Amniotic stem cell (primary cell): ENCODE measurements at places on chromosomes 6 and 20.

DNA sequence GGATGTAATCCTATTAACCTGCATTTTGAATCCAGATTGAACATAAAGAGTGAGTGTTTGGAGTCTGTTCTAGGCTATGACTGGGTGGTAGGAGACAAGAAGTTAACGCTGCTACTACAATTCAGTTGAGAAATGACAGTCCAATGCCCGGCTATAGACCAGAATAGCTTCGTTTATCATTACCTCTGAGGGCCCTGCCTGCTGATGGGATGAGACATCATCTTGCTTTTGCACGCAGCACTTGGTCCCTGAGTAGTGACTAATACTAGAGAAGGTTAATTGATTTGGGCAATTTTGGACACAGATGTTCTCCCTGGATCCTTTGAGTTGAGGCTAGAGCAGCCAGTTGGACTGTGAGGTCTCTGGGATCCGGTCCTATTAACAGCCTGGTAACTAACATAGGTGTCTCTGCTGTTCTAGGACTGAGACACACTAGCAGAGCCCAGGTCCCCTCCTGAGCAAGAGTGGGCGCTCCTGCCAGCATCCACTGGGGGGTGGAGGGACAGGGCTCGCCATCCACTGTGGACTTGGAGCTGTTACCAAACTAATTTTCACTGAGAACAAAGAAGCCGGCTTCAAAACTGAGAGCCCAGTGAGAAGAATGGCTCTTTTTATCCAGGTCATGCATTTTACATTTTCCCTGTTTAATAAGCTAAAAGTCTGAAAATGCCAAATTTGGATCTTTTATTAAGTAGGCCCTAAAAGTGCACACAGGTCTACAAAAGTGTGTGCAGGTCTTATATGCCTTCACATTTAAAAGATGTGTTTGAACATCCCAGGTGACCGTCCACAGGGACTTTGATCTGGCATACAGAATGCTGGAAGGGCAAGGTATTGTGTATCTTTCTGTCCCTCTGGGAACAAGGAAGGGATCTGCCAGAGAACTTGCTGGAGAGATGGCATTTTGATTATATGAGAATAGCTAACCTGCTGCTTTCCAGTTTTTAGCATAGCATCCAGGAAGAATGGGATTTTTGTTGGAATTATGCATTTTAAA, 212.5 kb downstream of the CDH4 start:
- no peak for DNase-seq

DNA sequence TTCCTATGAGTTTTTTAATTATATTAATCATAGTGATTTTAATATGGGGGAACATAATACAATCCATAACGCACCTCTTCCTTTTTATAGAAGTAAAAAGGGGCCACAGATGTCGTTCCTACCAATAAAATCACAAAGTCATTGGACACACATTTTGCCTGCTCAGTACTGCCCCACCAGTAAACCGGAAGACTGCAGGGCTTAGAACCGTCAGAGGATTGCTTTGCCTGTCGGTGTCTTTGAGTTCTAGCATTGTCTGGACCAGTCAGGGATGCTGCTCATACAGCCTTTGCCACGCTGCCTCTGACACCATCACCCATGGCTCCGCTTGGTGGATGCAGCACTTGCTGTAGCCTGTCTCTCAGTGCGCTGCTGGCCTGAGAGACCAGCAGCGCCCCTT, 853.6 kb downstream of the C6orf118 start:
- DNase-seq, result no peak

DNA sequence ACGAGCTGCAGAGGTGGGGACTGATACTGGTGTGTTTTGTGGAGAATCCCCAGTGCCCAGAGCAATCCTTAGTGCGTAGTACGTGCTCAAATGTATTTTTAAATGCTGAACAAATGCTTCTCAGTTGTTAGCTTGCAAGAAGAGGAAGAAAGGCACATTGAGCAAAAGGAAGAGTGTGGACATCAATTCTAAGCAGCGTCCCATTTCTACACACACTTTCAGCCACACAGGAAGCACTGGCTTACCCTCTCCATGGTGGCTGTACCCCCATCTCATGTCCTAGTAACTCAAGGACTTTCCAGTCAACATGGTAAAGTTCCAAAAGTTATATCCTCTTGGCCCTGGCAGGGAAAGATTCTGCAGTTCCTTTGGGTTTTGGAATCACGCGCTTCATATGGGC, 98.8 kb upstream of the NXT1 start:
- DNase-seq, result no peak

DNA sequence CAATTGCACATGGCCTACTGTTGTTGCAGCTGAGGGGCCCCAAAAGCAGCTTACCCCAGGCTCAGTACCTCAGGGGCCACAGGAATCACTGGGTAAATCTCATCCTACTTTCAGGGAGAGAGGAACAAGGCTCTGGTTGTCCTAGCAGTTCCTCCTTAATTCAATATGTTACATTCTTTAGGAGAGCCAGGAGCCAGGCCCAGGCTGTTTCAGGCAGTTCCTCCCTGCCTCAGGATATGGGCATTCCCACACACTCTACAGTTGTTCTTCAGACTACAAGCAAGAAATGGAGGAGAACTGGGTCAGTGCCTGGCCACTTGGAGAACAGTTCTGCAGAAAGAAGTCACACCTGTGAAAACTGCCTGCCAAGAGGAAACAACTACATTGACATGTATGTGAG, 9.6 kb upstream of the BTN3A2 start:
- DNase-seq, result no peak

DNA sequence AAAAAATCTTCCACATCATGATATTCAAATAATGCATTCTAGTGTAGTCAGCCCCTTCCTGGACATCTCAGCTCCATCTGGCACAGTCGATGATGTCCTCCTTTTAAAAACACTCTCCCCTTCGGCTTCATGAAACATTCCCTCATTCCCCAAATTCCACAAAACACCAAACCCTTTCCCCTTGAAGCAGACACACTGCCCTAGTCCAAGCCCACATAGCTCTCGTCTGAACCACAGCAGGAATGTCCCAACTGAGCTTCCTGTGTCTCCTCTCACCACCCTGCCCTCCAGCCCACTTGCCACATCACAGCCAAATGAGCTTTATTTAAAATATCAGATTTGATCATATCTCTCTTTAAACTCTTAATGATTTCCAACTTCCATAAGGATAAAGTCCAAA, 106.4 kb upstream of the CARMIL1 start:
- DNase-seq, result peak; percentile 77

DNA sequence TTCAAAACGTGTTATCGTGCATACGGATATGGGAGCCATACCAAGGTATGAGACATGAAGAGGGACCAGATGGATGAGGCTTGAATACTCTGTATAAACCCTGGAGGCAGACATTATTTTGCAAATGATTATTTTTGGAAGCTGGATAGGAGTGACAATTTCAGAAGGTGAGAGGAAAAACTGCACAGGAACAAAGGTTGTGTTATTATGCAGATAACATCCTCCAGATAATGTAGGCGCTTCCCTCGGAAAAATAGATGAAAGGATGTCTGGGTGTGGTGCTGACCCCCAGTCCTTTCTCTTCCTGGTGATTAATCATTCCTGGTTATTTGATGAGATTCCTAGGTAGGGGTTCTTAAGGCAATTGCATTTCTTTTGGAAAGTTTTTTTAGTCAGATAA, 36.4 kb upstream of the CD83 start:
- DNase-seq, result no peak

- no peak for DNase-seq
Observed at GRCh38 chr6:156413154-156413553, 364.0 kb upstream of the ARID1B start.

DNA sequence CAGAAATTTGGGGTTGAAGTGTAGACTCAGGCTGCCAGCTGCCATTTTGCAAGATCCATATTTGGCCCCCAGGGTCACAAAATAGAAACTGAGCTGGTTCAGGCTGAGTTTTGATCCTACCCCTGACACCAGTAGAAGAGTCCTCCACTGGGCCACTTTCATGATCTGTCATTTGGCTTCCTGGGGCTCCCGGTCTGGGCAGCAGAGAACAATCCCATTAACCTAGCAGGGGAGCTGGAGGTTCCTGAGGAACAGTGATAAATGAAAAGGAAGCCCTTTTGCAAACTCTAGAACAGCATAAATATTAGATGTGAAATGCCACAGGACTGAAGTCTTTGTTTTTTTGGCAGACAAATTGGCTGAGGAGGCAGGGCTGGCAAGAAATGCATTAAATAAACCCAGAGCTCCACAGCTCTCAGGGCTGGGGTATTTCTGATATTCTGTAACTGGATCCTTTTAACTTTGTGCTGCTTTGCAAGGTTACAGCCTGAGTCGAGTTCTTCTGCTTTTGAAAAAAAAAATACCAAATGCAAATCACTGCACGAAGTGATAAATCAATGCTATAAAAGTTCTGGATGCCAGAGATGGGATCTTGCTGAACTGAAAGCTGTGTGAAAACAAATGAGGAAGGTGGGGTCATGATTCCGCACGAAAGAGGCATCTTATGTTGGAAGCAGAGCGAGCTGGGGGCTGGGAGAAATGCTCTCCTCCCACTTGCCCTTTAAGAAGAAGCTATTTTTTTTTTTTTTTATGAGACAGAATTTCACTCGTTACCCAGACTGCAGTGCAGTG, 64.4 kb downstream of the SULF2 start:
- DNase-seq, result no peak

DNA sequence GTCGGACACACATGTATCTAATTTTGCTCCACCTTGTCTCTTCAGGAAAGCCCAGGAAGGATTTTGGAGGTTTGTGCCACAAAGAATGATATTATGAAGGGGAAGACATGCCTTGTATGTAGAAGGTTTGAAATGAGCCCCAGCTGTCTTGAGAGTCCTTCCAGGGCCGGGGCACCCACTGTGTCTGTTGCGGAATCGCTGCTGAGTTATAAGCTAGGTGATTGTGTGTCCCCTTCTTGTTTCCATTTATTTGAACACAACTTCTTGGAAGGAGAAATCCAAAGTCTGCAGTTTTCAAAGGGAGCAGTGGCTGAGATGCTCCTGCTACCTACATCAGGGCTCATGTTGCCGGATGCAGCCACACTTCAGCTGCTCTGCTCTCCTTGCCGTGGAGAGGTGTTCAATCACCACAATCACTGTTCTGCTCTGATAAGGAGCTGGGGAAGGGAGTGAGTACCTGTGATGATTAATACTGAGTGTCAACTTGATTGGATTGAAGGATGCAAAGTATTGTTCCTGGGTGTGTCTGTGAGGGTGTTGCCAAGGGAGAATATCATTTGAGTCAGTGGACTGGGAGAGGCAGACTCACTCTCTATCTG, 828.6 kb downstream of the QKI start:
- no peak for DNase-seq

- DNase-seq, result no peak
Observed at GRCh38 chr20:32752458-32753250, 9.4 kb upstream of the COMMD7 start.

DNA sequence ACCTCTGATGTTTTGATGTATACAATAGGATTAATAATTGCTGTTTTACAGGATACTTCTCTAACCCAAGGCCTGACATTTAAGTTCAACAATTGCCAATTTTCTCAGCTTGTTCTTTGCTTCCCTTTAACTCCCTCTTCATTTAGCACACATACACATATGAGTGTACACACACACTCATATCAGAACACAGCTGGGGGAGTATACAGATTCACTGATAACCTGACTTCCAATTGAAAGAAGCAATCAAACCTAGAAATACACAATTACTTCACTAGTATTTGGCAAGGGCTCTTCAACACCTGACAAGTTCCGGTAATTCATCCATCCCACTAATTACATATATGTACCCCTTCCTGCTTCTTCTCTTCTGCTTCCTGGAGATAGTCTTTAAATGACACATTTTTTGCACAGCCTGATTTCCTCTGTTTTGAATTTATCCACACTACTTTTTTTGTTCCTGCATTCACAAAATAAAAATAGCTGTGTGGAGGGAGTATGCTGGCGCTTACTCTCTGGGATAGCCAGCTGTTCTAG, 11.2 kb downstream of the UST start:
- DNase-seq, result no peak

DNA sequence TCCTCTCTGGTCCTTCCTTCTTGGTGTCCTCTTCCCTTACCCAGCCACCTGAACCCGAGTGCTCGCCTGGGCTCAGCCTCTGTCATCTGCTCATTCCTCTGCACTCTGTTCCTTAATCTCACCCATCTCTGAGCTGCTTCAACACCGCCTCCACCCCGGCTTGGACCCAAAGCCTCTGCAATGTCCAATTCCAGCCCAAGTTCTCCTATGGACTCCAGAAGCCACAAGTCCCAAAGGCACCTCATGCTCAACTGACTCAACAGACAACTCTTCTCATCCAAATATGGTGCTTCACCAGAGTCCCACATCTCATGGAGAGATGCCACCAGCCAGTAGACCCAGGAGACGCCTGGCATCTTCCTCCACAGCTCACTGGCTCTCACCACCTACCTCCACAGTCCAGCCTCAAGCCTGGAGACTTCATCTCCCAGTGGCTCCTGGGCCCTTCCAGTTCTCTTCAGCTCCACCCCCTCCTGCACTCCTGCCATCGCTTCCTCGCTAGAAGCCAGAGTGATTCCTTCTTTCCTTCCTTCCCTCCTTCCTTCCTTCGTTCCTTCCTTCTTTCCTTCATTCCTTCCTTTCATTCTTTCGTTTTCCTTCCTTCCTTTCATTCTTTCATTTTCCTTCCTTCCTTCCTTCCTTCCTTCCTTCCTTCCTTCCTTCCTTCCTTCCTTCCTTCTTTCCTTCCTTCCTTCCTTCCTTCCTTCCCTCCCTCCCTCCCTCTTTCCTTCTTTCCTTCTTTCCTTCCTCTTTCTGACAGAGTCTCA, 40.9 kb upstream of the NNAT start:
- DNase-seq, result no peak

GRCh38 chr6:36999751-37000125, 5.7 kb upstream of the FGD2 start:
- no peak for DNase-seq

DNA sequence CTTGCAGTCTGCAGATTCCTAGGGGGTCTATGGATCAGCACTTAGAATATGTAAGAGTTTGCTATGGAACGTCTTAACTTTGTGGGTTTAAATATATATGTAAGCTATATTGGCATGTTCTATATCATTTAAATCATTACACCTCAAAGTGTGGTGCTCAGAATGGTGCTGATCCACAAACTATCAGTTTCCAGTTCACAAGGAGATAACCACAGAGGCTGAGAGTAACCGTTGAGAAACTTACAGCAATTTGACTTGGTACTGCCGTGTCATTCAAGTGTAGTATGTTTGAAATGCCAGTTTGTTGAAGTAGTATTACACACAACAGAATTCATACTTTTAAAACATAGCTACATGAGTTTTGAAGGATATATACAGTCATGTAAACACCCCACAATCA, 279.7 kb downstream of the FARS2 start:
- DNase-seq, result no peak

GRCh38 chr20:20002101-20002998, 14.8 kb upstream of the NAA20 start:
- no peak for DNase-seq

GRCh38 chr20:58619077-58619863, 31.8 kb upstream of the STX16 start:
- DNase-seq, result no peak

DNA sequence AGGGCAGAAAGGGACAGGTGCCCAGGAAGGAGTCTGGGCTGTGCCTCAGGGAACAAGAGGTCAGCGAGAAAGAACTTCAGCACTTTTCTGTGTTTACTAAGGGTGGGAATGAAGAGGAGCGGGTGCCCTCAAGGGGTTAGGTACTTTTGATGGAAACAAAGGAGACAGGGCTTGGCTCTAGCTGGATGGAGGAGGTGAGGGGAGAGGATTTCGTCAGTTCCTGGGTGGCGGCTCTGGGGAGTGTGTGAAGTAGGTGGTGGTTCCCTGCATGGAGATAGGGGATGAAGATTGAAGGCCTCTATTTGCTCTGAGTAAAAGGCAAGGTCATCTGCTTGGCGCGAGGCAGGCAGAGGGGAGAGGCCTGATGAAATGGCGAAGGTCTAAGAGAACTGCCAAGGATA, 40.0 kb upstream of the ANKRD60 start:
- DNase-seq, result no peak

- no peak for DNase-seq
Observed at GRCh38 chr20:6575912-6576401, 191.5 kb upstream of the BMP2 start.
